ENCODE measurements at places on chromosomes 2 and 18.

GRCh38 chr2:106581755-106582147 lies 94.6 kb downstream of the CD8B2 start:
- DNase-seq = no peak

GRCh38 chr2:12451726-12452125 lies 265.0 kb upstream of the TRIB2 start:
- no peak for DNase-seq

- peak; percentile 78 for DNase-seq
Observed at GRCh38 chr2:201182650-201183364, at the start of gene CASP10. Gene CASP10, plus strand, starts transcription at chr2:201183141. Its CDS starts 2,637 bp downstream, at chr2:201185778.

DNA sequence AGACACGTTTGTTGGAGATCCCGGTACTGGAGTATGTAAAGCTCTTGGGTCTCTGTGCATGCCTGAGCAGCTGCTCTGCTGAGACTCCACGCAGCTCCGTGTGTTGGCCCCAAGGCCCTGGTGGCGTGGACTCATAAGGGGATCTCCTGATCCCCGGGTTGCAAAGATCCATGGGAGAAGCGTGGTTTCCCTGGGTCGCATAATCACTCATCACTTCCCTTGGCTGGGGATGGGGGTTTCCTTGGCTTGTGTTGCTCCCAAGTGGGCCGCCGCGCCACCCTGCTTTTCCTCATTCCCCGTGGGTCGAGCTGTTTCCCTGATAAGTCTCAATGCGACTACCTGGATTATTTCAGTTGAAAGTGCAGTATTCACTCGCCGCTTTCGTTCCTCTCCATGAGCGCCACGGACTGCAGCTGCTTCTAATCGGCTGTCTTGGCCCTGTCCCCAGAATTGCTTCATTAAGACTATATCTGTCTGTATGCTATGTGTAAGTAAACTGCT lies 76.0 kb downstream of the EPC2 start:
- DNase-seq = no peak

DNA sequence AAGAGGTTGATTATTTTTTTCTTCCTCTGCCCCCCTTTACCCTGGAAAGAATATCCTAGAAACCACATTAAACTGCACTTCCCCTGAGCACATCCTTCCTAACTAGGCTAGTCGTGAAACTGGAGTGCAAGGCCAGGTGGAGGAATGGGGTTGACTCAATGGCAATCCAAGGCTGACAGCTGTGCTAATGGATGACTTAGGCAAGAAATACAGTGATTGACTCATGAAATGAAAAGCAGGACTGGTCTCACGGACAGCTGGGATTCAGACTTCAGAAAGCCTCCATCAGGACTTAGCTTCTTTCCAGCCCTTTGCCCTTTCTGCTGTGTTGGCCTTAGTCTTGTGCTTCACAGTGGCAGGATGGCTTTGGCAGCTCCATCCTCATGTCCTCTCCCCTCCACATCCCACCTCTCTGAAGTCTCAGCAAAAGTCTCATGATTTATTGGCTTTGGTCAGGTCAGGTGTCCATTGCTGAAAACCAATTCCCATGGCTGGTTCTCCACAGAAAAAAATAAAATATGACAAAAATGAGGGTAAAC lies 33.8 kb downstream of the INSIG2 start:
- no peak for DNase-seq
